CD4-positive, CD25-positive, alpha-beta regulatory T cell (primary cell): ENCODE measurements at places on chromosomes 7 and 10. TPM values are rescaled to one million over a fixed set of nuclear protein-coding genes. Genes with fewer than 3 reads are reported as not detected.

GRCh38 chr10:125006921-125007426 lies 65.1 kb downstream of the ZRANB1 start:
- DNase-seq = no peak
- no peak overlapping the region for H3K27ac ChIP-seq
- no peaks in the 10 kb centered on the region for H3K27me3 ChIP-seq

DNA sequence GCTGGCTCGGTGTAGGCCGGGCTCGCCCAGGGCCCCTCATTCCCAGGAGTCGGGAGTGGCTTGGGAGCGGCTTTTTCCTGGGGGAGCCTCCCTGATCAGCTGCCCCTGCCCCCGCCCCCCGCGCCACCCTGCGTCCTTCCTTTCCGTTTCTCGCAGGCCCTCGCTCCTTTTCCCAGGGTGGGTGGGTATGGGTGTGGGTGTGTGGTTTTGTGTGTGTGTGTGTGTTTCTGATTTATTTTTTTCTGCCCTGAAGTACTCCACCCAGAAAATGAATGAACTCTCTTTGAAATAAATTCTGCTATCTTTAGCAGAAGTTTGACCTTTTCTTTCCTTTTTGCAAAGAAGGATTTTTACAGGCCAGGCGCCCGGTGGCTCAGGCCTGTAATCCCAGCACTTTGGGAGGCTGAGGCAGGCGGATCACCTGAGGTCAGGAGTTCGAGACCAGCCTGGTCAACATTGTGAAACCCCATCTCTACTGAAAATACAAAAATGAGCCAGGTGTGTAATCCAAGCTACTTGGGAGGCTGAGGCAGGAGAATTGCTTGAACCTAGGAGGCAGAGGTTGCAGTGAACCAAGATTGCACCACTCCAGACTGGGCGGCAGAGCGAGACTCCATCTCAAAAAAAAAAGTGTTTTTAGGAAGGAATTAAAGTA lies 30.0 kb upstream of the AP5Z1 start:
- peak overlapping the region; percentile 84 for H3K27ac ChIP-seq
- peak overlapping the region; percentile 94 for H3K4me3 ChIP-seq
- peaks cover 21% of the 10 kb centered on the region for H3K36me3 ChIP-seq
- DNase-seq = no peak
- H3K27me3 ChIP-seq = no peaks in the 10 kb centered on the region

DNA sequence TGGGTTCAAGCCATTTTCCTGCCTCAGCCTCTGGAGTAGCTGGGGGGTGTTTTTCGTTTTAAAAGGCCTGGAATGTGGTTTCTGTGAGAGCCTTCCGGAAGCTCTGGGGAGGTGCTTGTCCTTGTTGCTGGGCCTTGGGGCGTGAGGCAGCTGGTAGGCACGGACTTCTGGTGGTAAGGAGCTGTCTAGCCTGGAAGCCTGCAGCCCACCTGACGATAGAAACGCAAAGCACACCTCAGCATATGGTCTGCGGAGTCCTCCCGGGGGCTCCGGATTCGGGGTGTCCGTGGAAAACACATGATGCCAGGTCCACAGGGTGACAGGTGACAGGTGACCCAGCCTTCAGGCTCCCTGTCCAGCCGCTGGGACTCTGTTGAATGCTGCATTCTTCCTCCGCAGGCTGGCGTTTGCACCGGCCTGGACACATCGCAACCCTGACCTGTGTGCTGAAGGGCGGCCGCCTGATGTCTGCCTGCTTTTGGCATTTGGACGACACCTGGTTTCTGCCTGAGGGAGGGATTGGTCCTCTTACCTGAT lies 37.3 kb downstream of the INPP5A start:
- no peaks in the 10 kb centered on the region for H3K27me3 ChIP-seq
- H3K4me1 ChIP-seq = peaks cover 25% of the 10 kb centered on the region
- H3K27ac ChIP-seq = no peak overlapping the region
- DNase-seq = no peak
- H3K4me3 ChIP-seq = no peak overlapping the region
- no peaks in the 10 kb centered on the region for H3K36me3 ChIP-seq

GRCh38 chr7:99127636-99128035 lies 16.3 kb downstream of the SMURF1 start:
- no peak overlapping the region for H3K4me3 ChIP-seq
- H3K27ac ChIP-seq = no peak overlapping the region
- no peak for DNase-seq

GRCh38 chr10:20955355-20955893 lies 58.3 kb upstream of the NEBL start:
- H3K27ac ChIP-seq = no peak overlapping the region
- no peaks in the 10 kb centered on the region for H3K4me1 ChIP-seq
- H3K4me3 ChIP-seq = no peak overlapping the region
- DNase-seq = no peak
- H3K27me3 ChIP-seq = no peaks in the 10 kb centered on the region
- no peaks in the 10 kb centered on the region for H3K36me3 ChIP-seq

GRCh38 chr7:21128062-21128817 lies 299.6 kb upstream of the SP4 start:
- no peaks in the 10 kb centered on the region for H3K4me1 ChIP-seq
- H3K4me3 ChIP-seq = no peak overlapping the region
- H3K27ac ChIP-seq = no peak overlapping the region
- H3K27me3 ChIP-seq = no peaks in the 10 kb centered on the region
- no peak for DNase-seq

DNA sequence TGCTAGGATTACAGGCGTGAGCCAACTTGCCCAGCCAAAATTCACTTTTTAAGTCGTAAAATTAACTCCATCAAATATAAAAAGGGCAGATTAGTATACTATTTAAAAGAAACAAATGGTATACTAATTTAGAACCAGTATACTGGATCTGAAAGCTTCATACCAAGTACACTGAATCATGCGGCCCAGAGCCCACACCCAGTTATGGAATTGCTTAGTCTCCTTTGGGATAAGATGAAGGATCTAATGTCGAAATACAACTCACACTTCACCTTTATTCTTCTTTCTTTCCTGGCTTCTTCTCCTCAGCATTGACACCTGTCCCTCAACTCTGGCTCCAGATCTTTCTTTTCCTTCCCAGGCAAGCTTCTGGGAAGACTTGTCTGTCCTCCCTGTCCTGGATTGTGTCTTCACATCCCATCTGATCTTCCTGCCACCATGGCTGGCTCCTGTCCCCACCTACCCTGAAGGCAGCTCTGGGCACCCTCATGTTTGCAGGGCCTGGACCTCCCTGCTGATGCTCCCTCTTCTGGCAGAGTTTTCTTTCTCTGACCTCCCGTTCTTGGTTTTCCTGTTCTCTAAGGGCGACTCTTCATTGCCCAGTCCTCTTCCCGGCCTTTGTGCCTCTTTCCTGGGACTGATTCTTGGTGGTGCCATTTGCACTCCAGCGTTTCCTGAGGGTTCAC lies 57.8 kb upstream of the CTBP2 start:
- H3K27ac ChIP-seq = no peak overlapping the region
- H3K4me1 ChIP-seq = no peaks in the 10 kb centered on the region
- no peaks in the 10 kb centered on the region for H3K36me3 ChIP-seq
- no peak overlapping the region for H3K4me3 ChIP-seq
- H3K27me3 ChIP-seq = no peaks in the 10 kb centered on the region
- no peak for DNase-seq

DNA sequence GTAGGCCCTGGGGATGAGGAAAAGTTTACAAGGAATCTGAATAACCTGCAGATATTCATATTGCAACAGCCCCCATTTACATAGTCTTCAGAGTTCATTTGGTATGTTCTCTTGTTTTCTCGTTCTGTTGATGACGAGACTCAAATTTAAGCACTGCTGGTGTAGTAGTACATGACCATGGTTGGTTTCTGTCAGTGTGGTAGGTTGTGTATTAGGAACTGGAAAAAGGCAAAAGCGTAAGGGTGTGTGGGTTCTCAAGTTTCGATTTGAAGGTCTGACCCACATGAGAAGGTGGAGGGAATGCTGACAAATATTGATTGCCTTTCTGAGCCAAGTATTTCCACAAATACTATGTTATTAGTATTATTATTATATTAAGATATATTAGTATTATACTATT lies 151.7 kb downstream of the AUTS2 start:
- no peaks in the 10 kb centered on the region for H3K27me3 ChIP-seq
- H3K27ac ChIP-seq = no peak overlapping the region
- no peaks in the 10 kb centered on the region for H3K36me3 ChIP-seq
- no peaks in the 10 kb centered on the region for H3K4me1 ChIP-seq
- H3K4me3 ChIP-seq = no peak overlapping the region

DNA sequence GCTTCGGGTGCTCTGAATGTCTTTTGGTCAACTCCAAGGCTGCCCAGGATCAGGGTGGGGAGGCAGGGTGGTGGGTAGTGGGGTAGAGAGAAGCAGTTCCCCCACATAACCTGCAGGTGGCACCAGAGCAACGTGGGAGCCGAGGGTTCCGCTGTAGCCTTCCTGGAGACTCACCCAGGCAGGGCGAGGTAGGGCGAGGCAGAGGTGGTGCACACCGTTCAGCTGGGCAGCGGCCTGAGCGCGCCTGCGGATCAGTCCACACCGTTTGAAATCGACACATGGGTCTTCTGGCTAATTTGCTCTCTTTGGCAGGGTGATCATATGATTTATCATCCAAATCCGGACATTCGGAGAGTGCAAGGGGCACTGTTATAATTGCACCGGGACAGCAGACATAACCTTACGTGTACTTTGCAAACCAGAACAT lies 41.4 kb upstream of the MAP3K8 start:
- H3K36me3 ChIP-seq = no peaks in the 10 kb centered on the region
- DNase-seq = peak; percentile 54
- no peak overlapping the region for H3K4me3 ChIP-seq
- no peaks in the 10 kb centered on the region for H3K27me3 ChIP-seq

DNA sequence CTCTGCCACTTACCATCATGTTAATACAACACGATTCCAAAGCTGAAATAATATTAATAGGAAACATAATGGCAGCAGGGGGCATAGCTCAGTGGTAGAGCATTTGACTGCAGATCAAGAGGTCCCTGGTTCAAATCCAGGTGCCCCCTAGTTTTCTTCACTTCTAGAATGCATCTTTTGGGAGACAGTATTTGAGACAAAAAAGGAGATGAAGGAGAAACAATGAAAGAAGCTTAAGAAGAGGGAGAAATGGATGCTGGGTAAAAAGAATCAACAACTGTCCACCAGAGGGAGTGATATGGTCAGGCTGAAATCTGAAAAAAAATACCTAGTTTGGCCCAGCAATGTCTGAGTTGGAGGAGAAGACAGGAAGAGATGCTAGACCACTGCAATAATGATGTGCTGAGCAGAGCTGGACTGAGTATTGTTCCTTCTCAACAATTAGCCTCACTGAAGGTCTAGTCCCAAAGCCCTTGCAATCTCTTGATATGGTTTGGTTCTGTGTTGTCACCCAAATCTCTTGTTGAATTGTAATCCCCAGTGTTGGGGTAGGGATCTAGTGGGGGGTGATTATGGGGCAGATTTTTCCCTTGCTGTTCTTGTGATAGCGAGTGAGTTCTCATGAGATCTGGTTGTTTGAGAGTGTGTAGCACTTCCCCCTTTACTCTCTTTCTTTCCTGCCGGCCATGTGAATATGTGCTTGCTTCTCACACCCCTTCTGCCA lies 48.3 kb downstream of the ZNF783 start:
- H3K4me1 ChIP-seq = no peaks in the 10 kb centered on the region
- no peaks in the 10 kb centered on the region for H3K36me3 ChIP-seq
- H3K27me3 ChIP-seq = no peaks in the 10 kb centered on the region
- no peak for DNase-seq
- H3K27ac ChIP-seq = no peak overlapping the region

GRCh38 chr10:101848408-101848807 lies 4.8 kb upstream of the KCNIP2 start:
- no peak overlapping the region for H3K27ac ChIP-seq
- peaks cover 20% of the 10 kb centered on the region for H3K36me3 ChIP-seq
- no peak for DNase-seq
- H3K27me3 ChIP-seq = no peaks in the 10 kb centered on the region
- H3K4me1 ChIP-seq = peaks cover 11% of the 10 kb centered on the region
- no peak overlapping the region for H3K4me3 ChIP-seq

DNA sequence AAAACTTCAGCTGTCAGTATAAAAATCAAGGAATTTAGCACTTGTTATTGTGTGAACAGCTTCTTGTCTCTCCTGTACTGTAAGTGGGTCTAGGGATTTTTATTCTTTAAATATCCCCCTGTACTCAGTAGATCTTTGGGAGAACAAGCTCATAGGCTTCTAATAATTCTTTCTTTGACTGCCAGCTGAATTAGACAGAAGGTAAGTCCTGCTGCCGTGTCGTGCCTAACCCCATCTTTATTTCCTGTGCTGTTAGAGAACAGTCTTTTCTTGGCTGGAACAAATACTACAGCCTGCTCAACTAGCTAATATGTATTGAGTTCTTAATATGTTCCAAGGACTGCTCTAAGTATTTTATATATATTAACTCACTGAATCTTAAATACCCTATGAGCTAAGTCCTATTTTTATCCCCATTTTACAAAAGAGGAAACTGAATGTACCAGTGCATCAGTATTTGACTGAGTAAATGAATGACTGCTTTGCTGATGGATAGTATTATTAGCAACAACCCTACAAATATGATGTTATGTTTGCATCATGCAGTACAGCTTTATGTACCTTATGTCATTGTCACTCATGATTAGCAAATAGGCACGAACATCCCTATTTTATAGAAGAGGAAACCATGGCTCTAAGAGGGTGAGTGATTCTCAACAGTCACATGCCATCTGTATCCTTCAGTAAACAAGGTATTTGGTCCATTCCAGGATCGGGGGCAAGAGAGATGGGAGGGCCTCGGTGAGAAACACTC lies 5.5 kb upstream of the DUSP5 start:
- no peak overlapping the region for H3K27ac ChIP-seq
- H3K4me1 ChIP-seq = peaks cover 15% of the 10 kb centered on the region
- H3K4me3 ChIP-seq = no peak overlapping the region
- DNase-seq = no peak
- H3K27me3 ChIP-seq = no peaks in the 10 kb centered on the region

DNA sequence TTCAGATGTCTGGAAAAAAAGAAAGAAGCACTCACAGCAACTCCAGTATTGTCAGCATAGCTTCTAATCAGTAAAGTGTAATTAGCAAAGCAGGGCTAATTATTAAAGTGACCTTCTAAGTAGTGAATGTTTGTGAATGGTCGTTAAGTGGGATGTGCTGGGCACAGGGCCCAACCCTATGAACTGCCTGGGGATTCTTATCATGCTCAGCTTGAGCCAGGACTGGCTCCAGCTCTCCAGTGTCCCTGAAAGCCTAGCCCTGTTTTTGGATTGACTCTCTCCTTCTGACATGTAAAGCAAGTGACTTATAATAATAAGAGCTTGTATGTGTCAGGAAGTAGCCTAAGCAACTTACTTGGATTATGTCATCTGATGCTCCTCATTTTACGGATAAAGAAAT lies 9.5 kb upstream of the TBX20 start:
- no peak overlapping the region for H3K27ac ChIP-seq
- no peaks in the 10 kb centered on the region for H3K36me3 ChIP-seq
- H3K4me1 ChIP-seq = no peaks in the 10 kb centered on the region
- DNase-seq = no peak
- no peak overlapping the region for H3K4me3 ChIP-seq

The GIMAP5 gene
- total RNA-seq = 37.4 TPM

The ZNF425 gene
- 0.35 TPM for total RNA-seq

The SAP25 gene
- 47.4 TPM for total RNA-seq

The SPRN gene
- total RNA-seq = not detected

The MYOZ1 gene
- total RNA-seq = not detected

The SPDYE5 gene
- total RNA-seq = not detected

The DGKI gene
- total RNA-seq = not detected

The PNLIPRP2 gene
- not detected for total RNA-seq

The TAS2R3 gene
- 0.59 TPM for total RNA-seq
